ENCODE measurements at places on chromosomes 16 and 17.
A peak's percentile ranks its signal among the peaks of the same experiment; 100 is the strongest.

- no peak for DNase-seq
Measured at GRCh38 chr17:10984220-10984619, 146.3 kb upstream of the PIRT start.

DNA sequence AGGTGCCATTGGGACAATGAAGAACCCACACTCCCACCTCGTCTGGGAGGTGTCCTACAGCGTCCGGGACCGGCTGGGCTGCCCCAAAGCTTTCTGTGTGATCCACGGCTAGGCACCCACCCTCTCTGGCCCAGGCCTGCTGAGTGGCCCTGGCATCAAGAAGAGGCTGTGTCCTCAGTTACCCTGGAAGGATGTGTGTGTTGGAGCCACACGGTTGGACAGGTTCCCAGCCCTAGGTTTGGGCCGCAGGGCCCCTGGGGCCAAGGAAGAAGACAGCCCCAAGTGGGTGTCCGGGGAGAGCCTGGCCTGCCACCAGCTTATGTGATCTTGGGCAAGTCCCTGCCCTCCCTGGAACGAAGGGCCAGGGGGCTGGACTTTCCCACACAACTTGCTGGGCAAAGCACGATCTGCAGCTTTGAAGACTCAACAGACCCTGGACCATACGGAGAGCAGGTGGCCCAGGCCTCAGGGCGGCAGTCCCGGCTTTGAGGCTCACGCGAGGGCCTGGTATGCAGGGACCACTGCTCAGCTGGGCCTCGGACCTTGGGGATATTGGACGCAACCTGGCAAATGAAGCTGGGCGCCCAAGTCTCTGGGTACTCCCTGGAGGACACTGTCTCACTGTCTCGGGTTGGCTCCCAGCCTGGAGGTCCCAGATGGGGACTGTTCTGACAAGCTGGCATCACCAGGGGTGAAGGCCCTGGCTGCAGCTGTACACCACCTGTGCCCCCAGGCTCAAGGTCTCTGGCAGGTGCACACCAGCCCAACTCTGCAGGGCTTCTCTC, 17.5 kb downstream of the MYBBP1A start:
- DNase-seq, result no peak

DNA sequence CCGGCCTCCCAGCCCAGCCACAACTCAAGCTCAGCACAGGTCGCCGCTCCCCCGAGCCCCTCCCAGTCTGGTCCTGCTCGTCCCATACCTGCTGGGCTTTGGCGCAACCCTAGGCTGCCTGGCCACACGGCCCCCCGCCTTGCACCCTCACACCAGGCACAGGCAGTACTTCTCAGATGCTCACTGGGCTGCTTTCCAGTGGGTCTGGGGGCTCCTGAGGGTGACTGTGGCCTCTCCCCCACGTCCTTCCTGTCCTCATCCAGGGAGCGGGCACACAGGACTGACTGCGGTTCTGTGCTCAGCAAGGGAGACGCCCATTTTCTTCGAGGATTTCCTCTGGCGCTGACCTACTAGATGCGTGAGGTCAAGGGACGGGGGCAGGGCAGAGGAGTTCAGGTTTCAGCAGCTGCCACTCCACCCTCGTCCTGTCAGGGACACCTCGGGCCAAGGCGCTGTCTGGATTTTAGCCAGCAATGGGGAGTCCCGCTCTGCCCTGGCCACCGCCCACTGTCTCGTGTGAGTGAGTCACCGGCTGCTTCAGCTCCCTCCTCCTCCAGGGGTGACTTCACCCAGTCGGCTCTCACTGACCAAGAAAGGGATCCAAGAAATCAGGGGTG, 115.8 kb downstream of the NPIPB11 start:
- peak; percentile 61 for DNase-seq

- DNase-seq, result no peak
Measured at GRCh38 chr17:49003557-49004511, 6.6 kb downstream of the IGF2BP1 start.

- no peak for DNase-seq
Measured at GRCh38 chr16:84279881-84280280, 14.8 kb upstream of the WFDC1 start.

DNA sequence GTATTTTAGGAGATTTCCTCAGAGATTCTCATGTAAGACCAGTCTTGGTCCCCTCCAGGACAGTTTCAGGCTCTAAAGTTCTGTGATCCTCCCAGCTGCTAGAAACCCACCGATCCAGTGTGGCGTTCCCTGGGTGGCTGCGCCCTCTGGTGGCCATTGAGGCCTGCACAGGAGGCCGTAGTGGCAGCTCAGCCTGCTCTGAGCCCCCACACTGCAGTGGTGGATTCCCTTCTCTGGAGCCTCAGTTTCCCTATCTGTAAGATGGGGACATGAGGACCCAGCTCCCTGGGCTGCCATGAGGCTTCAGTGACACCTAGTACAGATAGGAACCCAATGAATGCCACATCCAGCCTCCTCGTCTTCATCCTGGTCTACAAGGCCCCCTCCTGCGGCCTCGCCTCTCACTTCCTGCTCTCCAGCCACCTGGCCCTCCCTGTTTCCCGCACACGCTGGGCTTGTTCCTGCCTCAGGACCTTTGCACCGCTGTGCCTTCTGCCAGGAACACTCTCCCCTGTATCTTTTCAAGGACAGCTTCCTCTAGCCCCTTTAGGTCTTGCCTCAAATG, 16.5 kb downstream of the CCDC102A start:
- DNase-seq, result peak; percentile 65

DNA sequence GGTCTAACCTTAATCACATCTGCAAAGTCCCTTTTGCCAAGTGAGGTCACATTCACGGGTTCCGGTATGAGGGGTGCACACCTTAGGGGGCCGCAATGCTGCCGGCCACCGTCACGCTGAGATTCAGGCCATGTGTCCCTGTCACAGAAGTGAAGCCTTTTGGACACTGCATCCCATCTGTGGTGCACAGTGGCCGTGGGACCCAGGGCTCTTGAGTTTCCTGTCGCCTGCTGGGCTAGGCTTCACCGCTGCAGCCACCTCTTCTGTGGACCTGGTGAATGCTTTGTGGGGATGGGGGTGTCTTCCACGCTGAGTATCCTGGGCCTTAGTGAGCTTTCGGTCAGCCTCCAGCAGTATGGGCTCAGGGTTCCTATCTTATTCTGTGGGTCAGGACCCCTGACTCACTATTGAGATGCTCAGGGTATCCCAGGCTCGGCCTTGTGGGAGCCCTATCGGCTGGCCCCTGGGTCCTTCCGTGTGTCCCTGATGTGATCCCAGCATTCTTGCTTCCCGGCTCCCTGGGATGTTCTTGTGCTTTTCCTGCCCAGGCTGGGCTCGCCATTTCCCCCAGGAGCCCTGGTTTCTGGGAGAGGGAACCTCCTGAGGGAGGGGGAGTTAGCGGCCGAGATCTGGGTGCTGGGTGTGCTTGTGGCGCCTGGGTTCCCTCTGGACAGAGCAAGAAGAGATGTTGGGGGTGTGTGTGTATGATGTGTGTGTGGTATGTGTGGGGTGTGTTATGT, 4.9 kb upstream of the SLC38A10 start:
- DNase-seq, result no peak

DNA sequence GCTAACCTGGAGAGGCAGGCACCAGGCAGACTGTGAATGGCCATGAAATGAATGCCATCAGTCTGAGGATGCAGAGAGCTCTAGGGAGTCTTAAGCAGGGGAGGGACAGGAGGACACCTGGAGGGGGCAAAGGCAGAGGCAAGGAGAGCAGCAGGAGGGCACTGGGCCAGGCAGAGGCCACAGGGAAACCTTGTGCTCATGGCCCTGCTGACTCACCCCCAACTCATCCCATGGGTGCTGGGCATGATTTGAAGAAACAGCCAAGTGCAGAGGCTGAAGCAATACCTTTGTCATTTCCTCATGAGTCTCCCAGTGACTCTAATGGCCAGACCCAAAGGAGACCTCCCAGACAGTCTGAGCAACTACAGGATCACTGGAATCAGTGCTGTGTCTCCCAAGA, 141.4 kb downstream of the TMEM132E start:
- DNase-seq, result no peak

GRCh38 chr16:3098459-3099394, at the start of gene ZSCAN10:
ZSCAN10 (minus strand) TSS chr16:3099294; CDS start chr16:3092937, 6,357 bp downstream.
- DNase-seq, result no peak

GRCh38 chr17:80152081-80152702, 5.3 kb upstream of the EIF4A3 start:
- no peak for DNase-seq

GRCh38 chr17:60534613-60535157, 8.6 kb upstream of the APPBP2 start:
- DNase-seq, result no peak

- DNase-seq, result no peak
Measured at GRCh38 chr16:48128769-48129168, 27.0 kb downstream of the ABCC12 start.

DNA sequence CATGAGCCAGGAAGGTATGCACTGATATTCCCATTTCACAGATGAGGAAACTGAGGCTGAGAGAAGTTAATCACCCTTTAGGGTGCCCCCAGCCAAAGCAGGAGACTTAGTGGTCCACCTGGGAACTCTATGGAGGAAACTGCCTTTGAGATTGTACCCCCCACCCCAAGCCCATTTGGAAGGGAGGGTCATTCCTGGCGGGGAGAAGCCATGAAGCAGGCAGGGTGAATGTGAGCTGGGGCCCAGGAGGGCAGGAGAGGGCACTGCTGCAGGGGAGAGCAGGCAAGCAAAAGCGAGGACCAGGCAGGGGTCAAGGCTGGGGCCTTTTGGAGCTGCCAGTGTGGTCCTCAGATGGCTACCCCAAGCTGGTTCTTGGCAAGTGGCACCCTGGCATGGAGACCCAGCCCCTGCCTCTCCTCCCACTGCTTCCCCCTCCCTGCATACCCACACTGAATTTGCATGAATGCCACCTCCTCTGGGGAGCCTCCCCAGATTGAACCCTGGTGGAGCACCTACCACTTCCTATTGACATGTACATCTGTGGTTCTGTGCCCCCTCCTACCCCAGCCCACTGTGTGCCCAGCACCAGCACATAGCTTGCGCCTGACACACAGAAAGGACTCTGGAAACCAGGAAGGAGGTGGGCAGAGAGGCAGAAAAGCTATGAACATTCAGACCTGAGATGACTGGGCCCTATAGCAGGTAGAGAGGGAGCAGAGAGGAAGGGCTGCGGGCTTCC, 965 bp upstream of the TMC6 start:
- no peak for DNase-seq

DNA sequence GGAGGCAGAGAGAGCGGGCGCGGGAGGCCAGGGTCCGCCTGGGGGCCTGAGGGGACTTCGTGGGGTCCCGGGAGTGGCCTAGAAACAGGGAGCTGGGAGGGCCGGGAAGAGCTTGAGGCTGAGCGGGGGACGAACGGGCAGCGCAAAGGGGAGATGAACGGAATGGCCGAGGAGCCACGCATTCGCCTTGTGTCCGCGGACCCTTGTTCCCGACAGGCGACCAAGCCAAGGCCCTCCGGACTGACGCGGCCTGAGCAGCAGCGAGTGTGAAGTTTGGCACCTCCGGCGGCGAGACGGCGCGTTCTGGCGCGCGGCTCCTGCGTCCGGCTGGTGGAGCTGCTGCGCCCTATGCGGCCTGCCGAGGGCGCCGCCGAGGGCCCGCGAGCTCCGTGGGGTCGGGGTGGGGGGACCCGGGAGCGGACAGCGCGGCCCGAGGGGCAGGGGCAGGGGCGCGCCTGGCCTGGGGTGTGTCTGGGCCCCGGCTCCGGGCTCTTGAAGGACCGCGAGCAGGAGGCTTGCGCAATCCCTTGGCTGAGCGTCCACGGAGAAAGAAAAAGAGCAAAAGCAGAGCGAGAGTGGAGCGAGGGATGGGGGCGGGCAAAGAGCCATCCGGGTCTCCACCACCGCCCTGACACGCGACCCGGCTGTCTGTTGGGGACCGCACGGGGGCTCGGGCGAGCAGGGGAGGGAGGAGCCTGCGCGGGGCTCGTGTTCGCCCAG, 1.2 kb upstream of the CBX4 start:
- DNase-seq, result no peak

DNA sequence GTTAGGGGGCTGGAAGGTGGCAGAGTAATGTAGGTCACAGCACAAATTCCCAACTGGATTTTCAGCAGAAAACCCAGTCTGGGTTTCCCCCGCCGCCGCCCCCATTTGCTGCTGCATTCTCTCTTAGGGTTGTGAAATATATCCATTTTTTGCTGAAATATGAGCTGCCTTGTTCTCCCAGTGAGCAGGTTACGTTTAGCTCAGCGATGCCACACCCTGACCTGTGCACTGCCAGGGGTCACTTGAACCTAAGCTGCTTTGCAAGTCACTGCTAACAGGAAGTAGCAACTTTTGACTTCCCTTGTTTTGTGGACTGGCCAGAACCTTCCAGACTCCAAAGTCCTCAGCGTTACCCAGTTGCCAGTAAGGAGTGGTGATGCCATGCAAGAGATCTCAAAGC, 274.1 kb downstream of the CPPED1 start:
- no peak for DNase-seq

- no peak for DNase-seq
Measured at GRCh38 chr16:6828690-6829089, 504.0 kb upstream of the RBFOX1 start.

DNA sequence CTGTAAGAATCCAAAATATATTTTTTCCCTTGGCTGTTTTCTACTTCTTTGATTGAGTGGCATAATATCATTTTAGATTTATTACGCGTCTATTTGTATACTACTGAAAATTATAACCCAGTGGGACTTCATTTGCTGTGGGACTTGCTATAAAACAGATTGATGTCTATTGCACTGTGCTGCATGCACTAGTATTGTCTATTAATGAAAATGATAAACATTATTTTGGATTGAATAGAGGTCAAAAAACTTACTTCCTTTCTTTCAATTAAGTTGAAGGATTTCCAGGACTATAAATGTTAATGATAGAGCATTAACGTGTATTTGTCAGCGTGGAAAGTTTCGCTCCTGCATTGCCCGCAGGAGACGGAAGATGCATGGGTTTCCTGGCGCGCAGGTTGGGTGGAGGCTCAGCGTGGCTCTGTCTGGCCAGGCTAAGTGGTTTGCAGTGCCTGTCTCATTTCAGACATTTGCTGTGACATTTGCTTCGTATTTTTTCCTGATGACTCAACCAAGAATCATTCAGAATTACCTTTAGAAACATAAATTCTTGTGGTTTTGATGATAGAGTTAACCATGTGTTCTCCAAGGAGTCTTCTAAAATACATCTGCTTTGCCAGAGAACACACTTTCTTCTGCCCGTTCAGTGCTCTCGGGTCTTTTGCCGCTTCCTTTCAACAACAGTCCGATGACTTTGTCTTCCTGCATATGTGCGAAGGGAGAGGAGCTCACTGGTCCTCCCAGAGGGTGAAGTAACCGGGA, 216.7 kb downstream of the RPTOR start:
- peak; percentile 46 for DNase-seq

DNA sequence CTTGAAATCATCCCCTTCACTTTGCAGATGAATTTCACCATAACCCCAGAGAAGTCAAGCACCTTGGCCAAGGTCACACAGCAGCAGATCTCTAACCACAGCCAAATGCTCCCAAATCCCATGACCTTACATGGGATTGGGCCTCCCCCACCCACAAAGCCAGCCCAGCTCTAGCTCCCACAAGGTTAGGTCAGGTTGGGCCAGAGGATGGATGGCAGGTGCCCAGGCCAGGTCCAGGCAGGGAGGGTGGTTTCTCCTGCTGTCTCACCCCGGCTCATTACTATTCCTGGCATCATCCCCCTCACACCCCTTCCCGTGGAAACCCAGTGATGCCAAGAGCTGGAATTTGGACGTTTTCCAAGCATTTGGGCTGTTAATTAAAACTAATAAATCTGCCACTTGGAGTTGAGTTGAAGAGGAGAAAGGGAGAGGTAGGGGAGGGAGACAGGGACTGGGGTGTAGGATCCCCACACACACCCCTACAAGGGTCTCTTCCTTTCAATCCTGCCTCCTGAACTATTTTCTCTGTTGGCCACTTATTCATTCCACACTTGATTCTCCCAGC, 181.6 kb downstream of the TMEM132E start:
- no peak for DNase-seq

GRCh38 chr17:36593656-36594316, 2.1 kb downstream of the DHRS11 start:
- no peak for DNase-seq

Measured in stimulated activated CD8-positive, alpha-beta memory T cell treated with anti-CD3 and anti-CD28 coated beads, Interleukin-12 subunit alpha, Interleukin-12 subunit beta, amount 100 ng/mL, for 4 hours (primary cell).